ENCODE measurements at places on chromosomes 3 and 15.

GRCh38 chr3:187648177-187648576, 22.0 kb downstream of the SST start:
- no peak for DNase-seq

GRCh38 chr3:127777921-127778656, 44.2 kb downstream of the MGLL start:
- DNase-seq, result no peak

DNA sequence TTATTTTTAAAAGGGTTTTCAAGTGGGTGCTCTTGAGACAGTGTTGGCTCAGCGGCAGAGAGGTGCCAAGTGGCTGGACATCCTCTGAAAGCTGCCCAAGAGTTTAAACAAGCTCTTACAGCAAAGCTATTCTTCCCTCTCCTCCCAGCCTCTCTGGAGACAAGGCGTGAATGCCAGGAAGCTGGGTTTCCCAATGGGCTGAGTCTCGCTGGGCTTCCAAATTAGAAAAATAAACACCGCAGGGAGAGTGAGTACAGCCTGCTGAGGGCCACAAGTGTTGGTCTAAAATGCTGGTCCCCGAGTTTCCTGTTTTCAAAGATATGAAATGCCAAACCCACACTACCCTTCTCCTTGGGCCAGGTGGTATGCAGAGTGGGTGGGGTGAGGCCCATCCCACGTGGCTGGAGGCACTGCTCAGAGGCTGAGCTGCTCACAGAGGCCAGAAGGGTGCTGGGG, 36.4 kb downstream of the ZDHHC3 start:
- DNase-seq, result no peak

GRCh38 chr3:108180194-108180593, 42.0 kb downstream of the IFT57 start:
- DNase-seq, result peak; percentile 77

GRCh38 chr3:43693594-43693993, 2.9 kb downstream of the ABHD5 start:
- no peak for DNase-seq

GRCh38 chr3:177459401-177459800, 262.1 kb upstream of the TBL1XR1 start:
- DNase-seq, result peak; percentile 85

DNA sequence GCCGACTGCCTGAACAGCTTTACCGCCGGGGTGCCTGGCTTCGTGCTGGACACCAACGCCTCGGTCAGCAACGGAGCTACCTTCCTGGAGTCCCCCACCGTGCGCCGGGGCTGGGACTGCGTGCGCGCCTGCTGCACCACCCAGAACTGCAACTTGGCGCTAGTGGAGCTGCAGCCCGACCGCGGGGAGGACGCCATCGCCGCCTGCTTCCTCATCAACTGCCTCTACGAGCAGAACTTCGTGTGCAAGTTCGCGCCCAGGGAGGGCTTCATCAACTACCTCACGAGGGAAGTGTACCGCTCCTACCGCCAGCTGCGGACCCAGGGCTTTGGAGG, 815 bp downstream of the SPINT1 start:
- DNase-seq, result no peak

GRCh38 chr3:5051772-5052171, 70.3 kb upstream of the ARL8B start:
- DNase-seq, result peak; percentile 19

DNA sequence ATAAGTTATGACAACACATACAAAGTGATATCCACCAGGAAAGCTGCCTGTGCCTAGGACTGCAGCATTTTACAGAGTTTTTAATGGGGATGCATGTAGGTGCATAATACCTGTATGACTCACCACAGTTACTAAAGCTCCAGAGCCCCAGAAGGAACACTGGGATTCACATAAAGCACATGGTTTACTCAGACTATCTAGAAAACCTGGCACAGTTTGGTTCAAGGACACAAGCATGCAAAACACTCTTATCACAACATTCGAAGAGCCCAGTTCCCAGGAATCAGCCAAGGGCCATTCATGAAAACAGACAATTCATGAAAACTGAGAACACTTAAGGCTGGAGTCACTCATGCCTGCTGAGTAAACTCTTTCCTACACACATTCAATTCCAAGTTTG, 261.0 kb downstream of the PYDC2 start:
- DNase-seq, result no peak

- DNase-seq, result no peak
Observed at GRCh38 chr3:156474560-156475389, 80.1 kb downstream of the SSR3 start.

- DNase-seq, result peak; percentile 43
Observed at GRCh38 chr3:132593241-132593946, 3.7 kb upstream of the ACKR4 start.

DNA sequence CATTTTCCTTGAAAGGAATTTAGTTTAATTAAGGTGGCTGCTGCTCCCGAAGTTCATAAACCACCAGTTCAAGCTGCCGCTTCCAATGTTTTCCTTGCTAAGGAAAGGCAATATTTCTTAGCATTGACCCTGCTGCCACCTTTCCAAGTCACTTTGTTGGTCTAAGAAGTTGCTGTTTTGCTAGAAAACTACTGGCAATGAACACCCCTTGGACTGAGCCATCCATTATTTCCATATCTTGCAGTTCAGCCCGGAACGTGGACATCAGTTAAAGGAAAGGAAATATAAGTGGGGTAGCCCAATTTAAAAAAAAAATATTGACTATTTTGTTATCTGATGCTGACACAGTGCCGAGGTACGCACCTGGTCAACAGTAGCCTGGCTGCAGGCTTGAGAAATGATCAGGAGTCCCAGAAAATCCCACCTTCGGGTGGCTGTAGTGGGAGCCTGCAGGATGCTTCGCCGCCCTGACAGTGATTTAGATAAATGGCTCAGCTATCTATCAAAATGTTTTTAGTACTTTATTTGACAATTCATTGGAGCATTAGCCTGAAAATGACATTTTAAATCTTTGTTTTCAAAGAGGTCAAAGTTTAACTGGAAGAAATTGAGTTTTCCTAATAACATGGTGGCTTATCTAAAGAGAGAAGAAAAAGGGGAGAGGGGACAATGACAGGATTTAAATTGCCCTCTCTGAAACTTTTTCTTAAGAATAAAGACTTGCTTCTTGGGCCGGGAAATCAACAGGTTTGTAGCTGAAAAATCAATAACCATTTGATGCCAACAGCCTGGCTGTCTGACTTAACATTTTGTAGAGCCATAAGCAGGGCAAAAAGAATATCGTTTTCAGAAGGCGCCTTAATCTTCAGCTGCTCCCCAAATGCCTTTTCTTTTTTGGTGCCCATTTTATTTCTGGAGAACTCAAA, 1.6 kb downstream of the RARB start:
- DNase-seq, result no peak

DNA sequence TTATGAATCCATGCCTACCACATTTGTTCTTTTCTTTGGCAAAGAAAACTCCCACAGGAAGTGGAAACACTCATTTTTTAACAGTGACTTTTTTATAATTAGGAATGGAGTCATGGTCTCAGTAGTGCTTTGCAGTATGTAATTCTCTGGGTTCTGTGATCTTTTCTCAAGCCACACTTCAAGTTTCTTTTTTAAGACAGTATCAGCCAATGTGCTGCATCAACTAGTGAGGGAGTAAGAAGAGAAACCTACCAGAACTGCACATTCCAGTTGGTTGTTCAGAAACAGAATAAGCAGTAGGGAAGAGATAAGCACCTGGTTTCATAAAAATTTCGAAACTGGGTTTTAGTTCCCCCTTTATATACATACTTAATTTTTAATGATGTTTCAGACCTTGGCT, 126.3 kb downstream of the FOXB1 start:
- no peak for DNase-seq

DNA sequence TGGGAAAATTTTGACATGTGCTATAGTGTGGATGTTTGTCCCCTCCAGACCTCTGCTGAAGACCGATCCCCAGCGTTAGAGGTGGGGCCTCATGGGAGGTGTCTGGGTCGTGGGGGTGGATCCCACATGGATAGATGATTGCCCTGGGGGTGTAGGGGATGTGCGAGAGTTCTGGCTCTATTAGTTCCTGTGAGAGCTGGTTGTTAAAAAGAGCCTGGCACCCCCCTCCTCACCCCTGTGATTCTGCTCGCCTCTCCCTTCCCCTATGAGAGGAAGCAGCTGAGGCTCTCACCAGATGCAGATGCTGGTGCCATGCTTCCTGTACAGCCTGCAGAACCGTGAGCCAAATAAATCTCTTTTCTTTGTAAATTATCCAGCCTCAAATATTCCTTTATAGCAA, 67.4 kb downstream of the ATP10A start:
- no peak for DNase-seq

- DNase-seq, result no peak
Observed at GRCh38 chr15:51864408-51865056, 35.1 kb downstream of the TMOD3 start.

GRCh38 chr3:43733459-43734384, 43.0 kb downstream of the ABHD5 start:
- peak; percentile 88 for DNase-seq

- DNase-seq, result peak; percentile 78
Observed at GRCh38 chr3:174949523-174949922, 90.4 kb downstream of the NAALADL2 start.

DNA sequence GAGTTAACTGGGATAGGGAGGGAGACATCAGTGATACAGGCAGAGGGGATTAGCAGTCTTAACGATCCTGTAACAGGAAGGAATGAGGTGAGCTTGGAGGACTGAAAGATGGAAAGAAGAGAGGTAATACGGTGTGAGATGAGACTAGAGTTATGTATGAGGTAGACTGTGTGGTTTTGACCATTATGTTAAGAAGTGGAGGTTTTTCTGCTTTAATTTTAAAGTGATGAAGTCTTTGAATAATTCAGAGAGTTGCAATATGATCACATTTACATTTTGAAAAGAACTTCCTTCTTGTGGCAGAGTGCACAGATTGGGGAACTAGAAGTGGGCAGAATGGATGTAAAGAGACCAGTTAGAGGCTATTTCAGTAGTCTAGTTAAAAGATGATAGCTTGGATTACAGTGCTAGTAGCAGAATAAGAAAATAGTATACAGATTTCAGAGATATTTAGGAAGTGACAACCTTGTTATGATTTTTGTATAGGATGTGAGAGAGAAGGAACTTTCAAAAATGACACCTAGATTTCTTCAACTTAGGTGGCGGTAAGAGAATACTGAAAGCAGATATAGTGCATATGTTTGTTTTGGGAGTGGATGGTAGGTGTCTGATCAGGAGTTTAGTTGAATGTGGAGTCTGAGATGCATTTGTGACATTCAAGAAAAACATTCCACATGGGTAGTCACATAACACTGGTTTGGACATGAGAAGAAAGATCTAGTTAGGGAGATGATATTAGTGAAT, 40.5 kb downstream of the STT3B start:
- no peak for DNase-seq

GRCh38 chr15:40028853-40029252, 10.1 kb downstream of the SRP14 start:
- DNase-seq, result no peak

- no peak for DNase-seq
Observed at GRCh38 chr15:75107516-75107907, 84.1 kb downstream of the PPCDC start.

DNA sequence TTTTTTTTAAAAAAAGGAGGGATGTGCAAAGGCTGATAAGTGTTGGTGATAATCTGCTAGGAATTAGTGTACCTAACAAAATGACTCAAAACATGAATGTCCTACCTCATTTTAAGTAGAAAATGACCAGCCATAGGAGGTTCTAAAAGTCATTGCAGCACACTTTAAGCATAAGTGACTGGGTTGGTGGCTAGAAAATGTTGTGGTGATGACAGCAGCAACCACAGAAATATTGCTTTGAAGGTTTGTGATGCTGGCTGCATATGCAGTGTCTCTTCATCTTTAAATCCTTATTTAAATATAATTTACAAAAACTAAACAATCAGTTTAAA, 55.2 kb downstream of the CMSS1 start:
- DNase-seq, result no peak

GRCh38 chr3:142319094-142319493, 93.7 kb upstream of the GK5 start:
- DNase-seq, result peak; percentile 67

GRCh38 chr15:72809329-72809728, 25.8 kb upstream of the ADPGK start:
- DNase-seq, result no peak

- DNase-seq, result no peak
Observed at GRCh38 chr15:74823324-74823723, 3.1 kb upstream of the CPLX3 start.

GRCh38 chr15:58551084-58551763, 119.4 kb downstream of the LIPC start:
- no peak for DNase-seq

- no peak for DNase-seq
Observed at GRCh38 chr3:126023390-126023789, 54.4 kb downstream of the ROPN1B start.

DNA sequence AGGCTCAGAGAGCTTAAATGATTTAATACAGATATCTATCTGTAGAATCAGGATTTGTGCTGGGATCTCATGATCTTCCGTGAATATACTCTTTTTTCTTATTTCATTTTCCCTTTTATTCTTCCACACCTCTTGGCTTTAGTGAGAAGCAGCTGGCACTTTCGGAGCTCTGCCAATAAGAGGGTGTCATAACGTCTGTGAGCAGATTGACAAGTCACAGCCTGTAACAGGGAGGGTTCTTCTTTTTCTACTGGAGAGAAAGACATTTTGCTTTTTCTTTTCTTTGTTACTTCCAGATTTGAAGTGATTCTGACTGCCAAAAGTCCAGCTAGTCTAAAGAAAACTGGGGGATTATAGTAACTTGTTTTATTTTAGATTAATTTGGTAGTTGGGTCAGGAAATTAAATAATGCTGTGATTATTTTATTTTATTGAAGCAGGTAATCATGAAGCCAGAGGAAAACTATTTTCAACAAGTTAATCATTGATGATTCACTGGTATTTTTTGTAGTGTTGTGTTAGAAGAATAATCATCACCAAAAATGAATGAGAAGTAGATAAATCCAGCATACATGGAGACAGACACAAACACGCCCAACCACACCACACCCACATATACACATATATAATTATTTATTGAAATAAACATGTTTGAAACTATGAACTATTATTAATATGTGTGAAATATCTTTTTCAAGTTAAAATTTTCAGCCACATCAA, 69.8 kb downstream of the TNFAIP8L3 start:
- no peak for DNase-seq

GRCh38 chr15:65569728-65570127, 39.5 kb downstream of the HACD3 start:
- DNase-seq, result no peak

DNA sequence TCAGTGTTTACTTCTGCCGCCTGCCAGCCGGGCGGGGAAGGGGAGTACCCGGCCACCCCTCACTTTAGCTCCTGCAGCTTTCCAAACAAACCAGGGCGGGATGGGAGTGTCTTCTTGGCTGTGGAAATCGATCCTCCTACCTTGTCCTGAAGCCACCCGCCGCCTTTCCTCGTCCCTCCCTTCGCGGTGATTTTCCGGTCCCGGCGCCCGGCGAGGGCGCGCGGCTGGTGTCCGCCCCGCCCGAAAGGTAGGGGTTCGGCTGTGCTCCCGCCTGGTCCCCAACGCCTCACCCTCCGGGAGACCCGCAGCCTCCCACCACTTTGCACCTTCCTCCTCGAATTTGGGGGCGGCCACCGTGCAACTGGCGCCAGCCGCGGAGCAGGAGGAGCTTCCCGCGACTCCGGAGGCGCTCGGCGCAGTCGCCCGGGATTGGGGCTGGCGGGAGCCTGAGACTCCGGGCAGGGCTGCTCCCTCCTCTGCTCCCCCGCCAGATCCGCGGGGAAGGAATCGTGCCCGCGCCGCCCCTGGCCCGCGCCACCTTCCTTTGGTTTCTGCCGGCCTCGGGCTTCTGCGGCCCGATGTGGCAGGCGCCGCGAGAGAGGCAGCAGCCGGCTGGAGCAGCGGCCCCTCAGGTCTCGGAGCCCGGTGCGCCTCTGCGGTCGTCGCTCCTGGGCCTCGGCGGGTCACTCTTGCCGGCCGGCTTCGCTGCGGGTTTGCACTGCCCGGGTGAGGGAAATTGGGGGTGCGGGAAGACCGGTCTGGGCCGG, 30.7 kb upstream of the ST3GAL6 start:
- peak; percentile 11 for DNase-seq
